WERI-Rb-1 (cell line): ENCODE measurements at places on chromosomes 1 and 21.
A peak's percentile ranks its signal among the peaks of the same experiment; 100 is the strongest.

DNA sequence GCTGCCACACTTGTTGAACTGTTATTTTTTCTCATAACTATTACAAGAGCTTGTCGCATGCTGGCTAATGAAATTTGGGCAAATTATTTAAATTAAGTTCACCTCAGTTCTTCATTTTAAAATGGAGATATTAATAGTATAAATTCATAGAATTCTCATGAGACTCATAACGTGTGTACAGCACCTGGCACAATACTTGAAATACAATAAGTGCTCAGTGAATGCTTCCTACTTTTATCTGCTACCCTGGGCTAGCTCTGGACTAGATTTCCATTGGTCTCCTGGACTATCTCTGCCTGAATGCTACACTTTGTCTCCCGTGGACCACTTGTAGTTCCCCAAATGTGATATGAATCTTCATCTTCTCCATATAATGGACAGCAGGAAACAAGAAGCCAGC lies 919 bp downstream of the SLAMF6 start:
- no peak for DNase-seq

DNA sequence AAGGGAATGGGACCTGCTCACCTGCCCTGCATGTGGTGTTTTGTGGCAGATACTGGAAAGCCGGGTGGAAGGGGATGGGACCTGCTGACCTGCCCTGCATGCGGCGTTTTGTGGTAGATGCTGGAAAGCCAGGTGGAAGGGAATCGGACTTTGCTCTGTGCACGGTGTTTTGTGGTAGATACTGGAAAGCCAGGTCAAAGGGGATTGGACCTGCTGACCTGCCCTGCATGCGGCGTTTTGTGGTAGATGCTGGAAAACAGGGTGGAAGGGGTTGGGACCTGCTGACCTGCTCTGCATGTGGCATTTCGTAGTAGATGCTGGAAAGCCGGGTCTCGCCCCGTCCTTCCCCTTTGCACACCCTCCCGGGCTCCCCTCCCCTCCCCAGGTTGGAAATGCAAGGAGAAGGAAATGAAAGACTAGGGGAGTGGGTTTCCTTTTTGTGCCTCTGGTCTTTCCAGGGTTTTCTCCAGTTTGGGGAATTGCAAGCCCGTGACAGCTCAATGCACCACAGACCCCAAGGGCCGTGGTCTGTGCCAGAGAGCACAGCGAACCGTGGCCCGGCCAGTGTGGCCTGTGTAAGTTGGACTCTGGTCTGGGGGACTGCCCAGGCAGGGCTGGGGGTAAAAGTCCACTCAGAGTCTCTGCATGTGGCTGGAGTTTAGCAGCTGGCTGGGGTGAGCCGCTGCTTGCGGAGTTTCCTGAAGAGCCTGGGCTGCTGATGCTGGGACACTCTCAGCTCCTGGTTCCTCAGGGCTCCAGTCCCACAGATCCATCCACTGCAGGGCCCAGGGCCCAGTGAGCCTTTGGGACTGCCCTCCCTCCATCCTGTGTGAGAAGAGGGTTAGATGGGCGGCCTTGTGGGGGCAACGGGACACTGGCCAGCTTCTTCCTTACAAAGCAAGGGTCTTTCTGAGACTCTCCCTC lies 105.5 kb downstream of the CRYAA start:
- DNase-seq, result no peak

- DNase-seq, result no peak
These were observed 5.6 kb upstream of the SLC2A5 start for GRCh38 chr1:9075022-9075421.

DNA sequence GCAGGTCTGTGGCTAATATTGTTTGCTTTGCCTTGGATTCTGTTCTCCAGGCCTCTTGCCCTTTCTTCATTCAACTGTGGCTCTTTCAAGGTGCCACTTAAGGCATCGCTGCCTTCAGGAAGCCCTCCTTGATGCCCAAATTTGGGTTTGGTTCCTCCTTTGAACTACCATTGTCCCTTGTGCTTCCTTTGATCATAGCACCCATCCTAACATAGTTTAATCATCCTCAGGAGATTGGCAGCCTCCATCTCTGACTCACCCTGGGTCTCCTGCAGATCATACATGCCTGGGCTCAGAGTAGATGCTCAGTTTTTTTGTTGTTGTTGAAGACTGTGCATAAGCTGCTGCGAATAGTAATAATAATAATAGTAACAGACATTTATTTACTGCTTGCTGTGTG lies 54.4 kb upstream of the ACOT11 start:
- no peak for DNase-seq

GRCh38 chr1:101205457-101205856 lies 31.4 kb upstream of the S1PR1 start:
- DNase-seq, result no peak

DNA sequence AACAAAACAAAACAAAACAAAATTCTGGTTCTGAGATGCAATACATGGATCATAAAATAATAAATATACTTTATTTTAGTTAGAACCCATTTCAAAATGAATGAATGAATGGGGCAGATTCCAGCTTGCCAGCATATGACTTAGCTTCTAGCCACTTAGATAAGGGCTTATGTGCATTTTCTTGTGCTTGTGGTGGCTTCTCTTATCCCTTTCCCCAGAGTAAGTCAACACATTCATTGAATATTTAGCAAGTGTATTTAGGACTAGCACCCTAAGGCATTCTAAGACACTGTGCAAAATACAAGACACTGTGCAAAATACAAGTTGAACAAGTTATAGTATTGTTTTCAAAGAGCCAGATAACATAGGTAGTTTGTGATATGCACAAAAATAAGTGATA lies 4.7 kb downstream of the ADIPOR1 start:
- no peak for DNase-seq

GRCh38 chr1:33655496-33655895 lies 183.1 kb downstream of the ZSCAN20 start:
- no peak for DNase-seq

GRCh38 chr1:247146671-247147070 lies 25.1 kb downstream of the ZNF124 start:
- DNase-seq, result peak; percentile 29

- peak; percentile 61 for DNase-seq
These were observed 145.5 kb downstream of the CRB1 start for GRCh38 chr1:197413564-197413963.

DNA sequence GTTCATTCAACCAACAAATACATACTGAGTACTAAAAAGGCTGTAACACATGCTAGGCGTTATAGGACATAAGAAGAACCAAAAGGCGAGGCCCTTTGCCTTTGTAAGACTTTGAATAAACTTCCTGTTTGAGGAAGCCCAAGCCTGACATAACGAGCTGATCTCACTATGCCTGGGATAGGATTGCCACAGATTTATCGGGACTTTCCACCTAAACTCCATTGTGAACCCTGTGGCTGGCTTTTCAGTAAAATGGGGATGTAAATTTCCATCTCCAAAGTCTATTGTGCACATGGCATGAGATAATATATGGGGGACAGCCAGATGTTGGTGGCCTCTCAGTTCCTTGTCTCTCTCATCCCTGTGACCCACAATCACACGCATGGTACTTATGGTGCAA lies 41.9 kb downstream of the LMO4 start:
- DNase-seq, result no peak

GRCh38 chr1:85599076-85599491 lies 18.5 kb downstream of the CCN1 start:
- no peak for DNase-seq

DNA sequence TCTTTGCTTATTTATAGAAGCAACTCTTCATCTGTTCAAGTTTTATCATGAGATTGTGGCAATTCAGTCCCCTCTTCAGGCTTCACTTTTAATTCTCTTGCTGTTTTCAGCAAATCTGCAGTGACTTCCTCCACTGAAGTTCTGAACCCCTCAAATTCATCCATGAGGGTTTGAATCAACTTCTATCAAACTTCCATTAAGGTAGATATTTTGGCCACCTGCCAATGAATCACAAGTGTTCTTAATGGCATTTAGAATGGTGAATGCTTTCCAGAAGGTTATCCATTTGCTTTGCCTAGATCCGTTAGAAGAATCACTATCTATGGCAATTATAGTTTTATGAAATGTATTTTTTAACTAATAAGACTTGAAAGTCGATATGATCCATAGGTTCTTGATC lies 946.7 kb upstream of the B3GALT2 start:
- DNase-seq, result no peak

DNA sequence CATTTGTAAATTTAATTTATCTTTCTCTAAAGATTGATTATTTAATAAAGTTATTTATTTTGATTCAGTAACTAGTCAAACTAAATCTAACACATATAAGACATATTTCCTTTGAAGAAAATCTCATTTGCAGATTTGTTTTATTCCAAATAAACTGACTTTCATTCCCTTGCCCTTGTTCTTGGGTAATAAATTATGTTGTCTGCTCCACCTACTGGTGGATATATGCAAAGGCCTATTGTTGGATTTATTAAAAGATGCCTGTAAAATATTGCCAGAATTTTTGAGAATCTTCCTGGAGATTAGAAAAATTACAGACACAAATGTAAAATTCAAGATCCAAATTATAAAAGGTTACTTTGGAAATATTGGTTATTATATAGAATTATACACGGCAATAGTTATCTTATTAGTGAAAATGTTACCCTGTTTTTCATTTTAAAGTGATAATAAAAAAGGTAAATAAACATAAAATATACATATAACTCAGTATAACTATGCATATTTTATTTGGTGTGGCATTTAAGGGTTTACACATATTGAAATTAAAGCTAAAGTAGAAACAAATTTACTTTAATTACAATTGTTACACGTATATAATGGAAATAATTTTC lies 116.1 kb downstream of the SPATA17 start:
- DNase-seq, result no peak

DNA sequence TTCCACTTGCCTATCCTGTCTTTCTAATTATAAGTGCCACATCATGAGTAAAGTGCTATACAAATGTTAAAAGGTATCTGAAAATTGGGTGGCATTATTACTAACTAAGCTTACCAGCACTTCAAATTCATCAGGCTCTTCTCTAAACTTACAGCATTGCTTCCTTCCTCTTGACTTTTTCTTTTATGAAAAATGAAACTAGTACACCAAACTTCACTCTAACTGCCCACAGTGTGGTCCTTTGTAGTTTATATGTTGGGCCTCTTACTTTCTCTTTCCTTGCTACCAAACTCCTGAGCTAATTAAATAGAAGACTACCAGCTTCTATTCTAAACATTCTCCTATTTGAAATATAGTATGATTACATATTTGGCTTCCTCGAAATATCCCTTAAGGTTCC lies 81.8 kb downstream of the NOTCH2 start:
- DNase-seq, result no peak

- no peak for DNase-seq
These were observed 151.3 kb downstream of the APP start for GRCh38 chr21:26019236-26019635.

DNA sequence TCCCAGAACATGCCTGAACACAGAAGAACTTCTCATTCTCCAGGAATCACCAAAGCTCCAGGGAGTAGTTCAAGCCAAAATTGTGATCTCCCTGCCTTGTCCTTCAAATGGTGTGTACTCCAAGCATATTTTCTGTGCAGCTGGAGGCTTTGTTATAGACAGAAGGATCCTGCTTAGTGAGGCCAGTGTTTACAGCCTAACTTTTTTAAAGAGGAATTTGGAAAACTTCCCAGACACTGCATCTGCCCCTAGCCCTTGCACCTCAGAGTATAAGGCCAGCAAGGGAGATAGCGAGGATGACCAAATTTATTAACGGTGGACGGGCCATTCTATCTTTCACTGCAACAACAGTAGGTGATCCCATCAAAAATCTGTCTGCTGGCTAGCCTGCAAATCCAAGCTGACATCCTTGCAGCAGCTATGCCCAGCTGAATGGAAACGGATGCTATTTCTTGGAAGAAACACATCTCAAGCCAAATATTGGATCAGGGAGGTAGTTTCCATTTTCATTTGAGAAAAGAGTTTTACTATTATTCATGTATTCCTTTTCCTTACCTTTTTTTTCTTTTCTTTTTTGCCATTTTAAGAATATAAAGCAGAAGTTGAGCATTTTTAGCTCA lies 249.8 kb downstream of the USH2A start:
- DNase-seq, result no peak

DNA sequence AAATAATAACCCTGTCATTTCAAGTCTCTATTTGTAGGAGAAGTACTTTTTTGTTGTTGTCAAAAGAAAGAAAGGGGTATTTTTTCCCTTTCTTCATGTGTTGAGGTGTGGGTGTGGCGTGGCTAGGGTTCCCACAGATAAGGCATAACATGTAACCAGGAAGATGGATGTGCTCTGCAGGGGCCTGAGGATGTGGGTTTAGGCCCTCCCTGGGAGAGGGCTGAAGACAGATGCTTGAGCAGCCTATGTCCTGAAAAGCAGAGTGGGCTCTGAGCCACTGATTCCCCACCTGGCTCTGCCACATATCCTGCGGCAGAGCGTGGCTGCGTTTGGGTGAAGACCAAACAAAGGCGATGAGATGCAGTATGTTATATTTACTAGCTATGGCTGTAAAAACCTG lies 13.9 kb upstream of the ADAR start:
- DNase-seq, result no peak

DNA sequence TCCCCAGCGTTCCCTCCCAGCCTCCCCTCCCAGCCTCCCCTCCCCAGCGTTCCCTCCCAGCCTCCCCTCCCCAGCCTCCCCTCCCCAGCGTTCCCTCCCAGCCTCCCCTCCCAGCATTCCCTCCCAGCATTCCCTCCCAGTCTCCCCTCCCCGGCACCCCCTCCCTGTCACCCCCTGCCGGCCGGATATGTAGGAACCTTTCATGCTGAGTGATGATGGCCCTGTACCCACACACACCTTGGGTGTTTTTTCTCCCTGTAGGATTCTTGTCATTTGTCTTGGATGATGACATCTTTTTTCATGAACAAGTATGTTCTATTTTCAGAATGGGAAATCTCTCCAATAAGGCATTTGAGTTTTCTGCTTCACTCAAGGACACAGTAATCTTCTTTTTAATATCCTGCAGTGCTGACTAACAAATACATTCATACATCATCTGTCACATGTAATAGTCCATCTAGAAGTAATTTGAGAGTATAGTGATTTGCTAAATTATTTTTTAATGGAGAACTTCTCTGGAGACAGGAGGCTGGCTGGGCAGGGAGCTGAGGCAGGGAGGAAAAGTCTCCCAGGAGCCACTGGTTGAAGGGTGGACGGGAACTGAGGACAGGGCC lies 19.5 kb downstream of the FTCD start:
- no peak for DNase-seq
